CD4-positive, CD25-positive, alpha-beta regulatory T cell (primary cell): ENCODE measurements at places on chromosomes 2 and 18. TPM values are rescaled to one million over a fixed set of nuclear protein-coding genes. Genes with fewer than 3 reads are reported as not detected.

CD226 gene
- polyA plus RNA-seq: 14.8 TPM

ALLC gene
- not detected for polyA plus RNA-seq

CD8A gene
- 0.24 TPM for polyA plus RNA-seq

REG3A gene
- polyA plus RNA-seq: not detected

ALPG gene
- not detected for polyA plus RNA-seq

NCOA1 gene
- 9.0 TPM for polyA plus RNA-seq

PFN4 gene
- polyA plus RNA-seq: not detected

PER2 gene
- 4.1 TPM for polyA plus RNA-seq

VWA3B gene
- polyA plus RNA-seq: not detected

CDK15 gene
- not detected for polyA plus RNA-seq

SCN3A gene
- 0.09 TPM for polyA plus RNA-seq

TRIM54 gene
- polyA plus RNA-seq: not detected

ANKRD62 gene
- not detected for polyA plus RNA-seq
